T1000 (cell line): ENCODE measurements at places on chromosomes 1 and 21.

DNA sequence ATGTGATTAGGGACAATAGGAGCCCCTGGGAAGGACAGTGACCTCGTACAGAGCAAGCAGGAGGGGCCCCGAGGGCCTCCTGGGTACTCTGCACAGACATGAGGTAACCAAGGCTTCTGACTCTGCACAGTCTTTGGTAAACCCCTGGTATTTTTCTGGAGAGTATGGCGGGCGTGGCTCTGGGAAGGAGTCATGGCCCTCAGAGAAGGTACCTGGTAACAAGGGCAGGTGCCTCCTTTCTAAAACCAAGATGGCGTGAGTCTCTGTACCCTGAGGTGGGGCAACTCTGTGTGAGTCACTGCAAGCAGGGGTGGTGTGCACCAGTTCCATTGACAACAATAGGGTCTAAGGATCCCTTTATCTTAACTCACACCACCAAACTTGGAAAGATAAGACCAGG, 39.9 kb upstream of the SLC19A1 start:
- no peak for DNase-seq

- DNase-seq, result no peak
Observed at GRCh38 chr1:82177192-82177591, 376.5 kb downstream of the ADGRL2 start.

- no peak for DNase-seq
Observed at GRCh38 chr1:201054091-201054543, 30.6 kb upstream of the KIF21B start.

GRCh38 chr21:28099001-28099705, 893.5 kb downstream of the LTN1 start:
- no peak for DNase-seq

DNA sequence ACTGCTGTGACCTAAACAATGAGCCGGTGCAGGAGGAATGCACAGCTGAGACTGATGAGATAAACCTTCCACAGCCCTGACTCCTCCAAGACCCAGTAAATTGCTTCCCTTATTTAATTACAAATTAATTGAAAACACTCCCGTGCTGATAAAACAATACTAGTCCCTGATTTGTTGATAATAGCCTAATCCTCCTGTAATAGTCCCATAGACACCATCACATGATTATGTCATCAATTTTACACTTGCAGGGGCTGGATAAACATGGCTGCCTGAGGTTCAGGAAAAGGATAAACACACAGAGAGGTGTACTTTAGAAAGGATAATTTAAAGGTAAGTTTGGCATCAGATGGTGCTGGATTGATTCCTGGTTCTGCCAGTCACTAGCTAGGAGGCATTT, 84.6 kb upstream of the SPAG17 start:
- DNase-seq, result no peak

- no peak for DNase-seq
Observed at GRCh38 chr1:115296981-115297380, 41.1 kb downstream of the NGF start.

DNA sequence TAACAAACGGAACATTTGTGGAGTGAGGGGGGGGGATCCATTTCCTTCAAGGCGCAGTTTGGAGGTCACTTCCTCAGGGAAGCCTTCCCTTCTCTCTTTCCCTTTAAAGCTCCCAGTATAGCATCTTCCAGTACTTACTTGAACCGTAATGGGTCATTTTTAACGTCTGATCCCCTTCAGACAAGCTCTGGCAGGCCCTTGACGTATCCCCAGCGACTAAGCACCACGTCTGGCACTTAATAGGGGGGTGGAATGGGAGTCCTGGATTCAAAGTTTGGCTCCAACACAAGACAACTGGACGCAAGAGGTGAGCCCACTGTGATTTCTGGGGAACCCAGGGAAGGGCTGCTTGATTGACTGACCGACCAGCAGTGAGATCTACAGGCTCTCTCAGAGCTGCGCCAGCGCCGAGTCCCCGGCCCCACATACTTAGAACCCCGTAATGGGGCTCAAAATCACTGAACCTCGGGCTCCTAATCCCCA, 441 bp downstream of the YARS1 start:
- no peak for DNase-seq

- no peak for DNase-seq
Observed at GRCh38 chr1:8858888-8859706, 19.4 kb downstream of the ENO1 start.

- DNase-seq, result no peak
Observed at GRCh38 chr1:214017191-214017982, 29.6 kb downstream of the PROX1 start.

GRCh38 chr1:111404588-111404987, 22.9 kb downstream of the OVGP1 start:
- no peak for DNase-seq
